Cardiac muscle cell (in vitro differentiated cells and primary cell): ENCODE measurements at places on chromosomes 7 and 10. TPM values are rescaled to one million over a fixed set of nuclear protein-coding genes. Genes with fewer than 3 reads are reported as not detected.

Gene TET1
- total RNA-seq, result 21.0 and 34.8 TPM in 2 replicates

Gene FAM25C
- not detected in 2 replicates for total RNA-seq

Gene ERVW-1
- not detected in 2 replicates for total RNA-seq

Gene PILRA
- 2.9 and 3.1 TPM in 2 replicates for total RNA-seq

Gene AGMO
- 0.11 TPM in 1 of 2 replicates, not detected in the other for total RNA-seq

Gene MMP21
- total RNA-seq, result 0.32 TPM in 1 of 2 replicates, not detected in the other

Gene TEX47
- not detected in 2 replicates for total RNA-seq

Gene TFR2
- total RNA-seq, result 0.89 and 2.5 TPM in 2 replicates

Gene FFAR4
- total RNA-seq, result not detected in 2 replicates

Gene CNNM1
- total RNA-seq, result 2.2 and 2.8 TPM in 2 replicates

Gene ATG9B
- total RNA-seq, result 7.1 and 8.4 TPM in 2 replicates

Gene OR6V1
- total RNA-seq, result not detected in 2 replicates

Gene SYNPO2L
- 12.1 and 13.6 TPM in 2 replicates for total RNA-seq

Gene CHAT
- total RNA-seq, result not detected in 2 replicates

Gene LMOD2
- total RNA-seq, result 19.7 and 24.3 TPM in 2 replicates

Gene PPP1R9A
- total RNA-seq, result 21.7 and 41.5 TPM in 2 replicates

Gene IDI2
- total RNA-seq, result not detected in 2 replicates

Gene VAX1
- not detected in 2 replicates for total RNA-seq

Gene LOXL4
- total RNA-seq, result 2.2 and 10.9 TPM in 2 replicates

Gene TMEM178B
- total RNA-seq, result 0.07 and 0.39 TPM in 2 replicates

Gene FEZF1
- not detected in 2 replicates for total RNA-seq

Gene TMEM236
- under 0.01 TPM in 1 of 2 replicates, not detected in the other for total RNA-seq

Gene CPA2
- 0.71 and 1.9 TPM in 2 replicates for total RNA-seq
